ENCODE measurements at places on chromosomes 1 and 21.
A peak's percentile ranks its signal among the peaks of the same experiment; 100 is the strongest.

DNA sequence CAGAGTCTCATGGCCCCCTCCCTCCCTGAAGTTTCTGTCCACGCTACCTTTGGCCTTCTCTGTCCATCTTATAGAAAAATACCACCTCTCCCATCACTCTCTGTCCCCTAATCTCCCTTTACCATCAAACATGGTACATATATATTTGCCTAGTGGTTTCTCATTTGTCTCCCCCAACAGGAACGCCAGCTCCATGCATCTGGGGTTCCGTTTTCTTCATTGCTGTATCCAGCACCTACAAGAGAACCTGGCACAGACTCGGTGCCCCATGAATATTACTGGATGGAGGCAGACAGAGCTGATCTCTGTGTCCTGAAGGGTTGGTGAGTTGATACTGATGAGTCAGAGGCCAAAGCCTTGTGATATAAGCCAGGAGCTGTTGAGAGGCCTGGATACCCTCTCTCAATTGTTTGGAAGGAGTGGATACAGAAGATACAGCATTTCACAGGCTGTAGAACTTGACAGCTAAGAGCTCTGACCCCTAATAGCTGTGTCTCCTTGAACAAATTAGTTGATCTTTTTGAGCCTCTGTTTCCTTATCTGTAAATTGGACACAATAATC lies 21.9 kb downstream of the HEYL start:
- no peak for DNase-seq
- peaks cover 25% of the 10 kb centered on the region for H3K4me1 ChIP-seq
- no peak overlapping the region for H3K27ac ChIP-seq

GRCh38 chr21:14482165-14482564 lies 64.0 kb downstream of the SAMSN1 start:
- H3K4me3 ChIP-seq: no peak overlapping the region
- DNase-seq: no peak
- no peaks in the 10 kb centered on the region for H3K4me1 ChIP-seq
- H3K36me3 ChIP-seq: no peaks in the 10 kb centered on the region

- H3K36me3 ChIP-seq: no peaks in the 10 kb centered on the region
- no peak for DNase-seq
- no peaks in the 10 kb centered on the region for H3K4me1 ChIP-seq
- H3K27ac ChIP-seq: no peak overlapping the region
Measured at GRCh38 chr21:31282095-31282709, 61.9 kb downstream of the TIAM1 start.

DNA sequence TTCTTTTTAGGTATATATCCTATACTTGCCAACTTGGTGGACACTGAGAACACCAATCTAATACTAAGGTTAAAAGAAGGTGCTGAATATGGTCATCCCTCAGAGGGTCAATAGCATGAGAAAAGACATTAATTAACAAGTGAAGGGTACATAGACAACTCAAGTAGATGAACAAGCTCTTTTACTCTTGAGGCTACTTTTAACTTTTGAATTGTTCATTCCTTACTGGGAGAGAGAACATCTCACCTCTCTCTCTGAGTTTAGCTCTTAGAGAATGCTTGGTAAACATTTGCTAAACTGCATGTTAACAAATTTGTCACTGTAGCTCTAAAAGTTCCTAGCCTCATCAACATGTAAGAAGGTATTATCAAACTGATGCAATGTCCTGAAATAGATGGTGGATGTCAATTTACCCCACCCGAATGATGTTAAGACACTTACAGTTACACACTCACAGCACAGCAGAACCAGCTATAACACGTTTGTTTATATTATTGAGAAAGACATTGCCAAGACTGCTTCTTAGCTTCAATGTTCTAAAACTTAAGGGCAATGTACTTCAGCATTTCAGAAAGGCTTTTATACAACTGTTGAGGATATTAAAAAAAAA lies 35.9 kb downstream of the HEATR1 start:
- H3K36me3 ChIP-seq: peaks cover 56% of the 10 kb centered on the region
- H3K27ac ChIP-seq: no peak overlapping the region
- H3K4me3 ChIP-seq: no peak overlapping the region
- H3K4me1 ChIP-seq: no peaks in the 10 kb centered on the region
- no peaks in the 10 kb centered on the region for H3K27me3 ChIP-seq

GRCh38 chr1:188402986-188403385 lies 1574.2 kb downstream of the PLA2G4A start:
- no peak for DNase-seq
- no peak overlapping the region for H3K27ac ChIP-seq
- no peaks in the 10 kb centered on the region for H3K36me3 ChIP-seq
- no peak overlapping the region for H3K4me3 ChIP-seq
- no peaks in the 10 kb centered on the region for H3K27me3 ChIP-seq

DNA sequence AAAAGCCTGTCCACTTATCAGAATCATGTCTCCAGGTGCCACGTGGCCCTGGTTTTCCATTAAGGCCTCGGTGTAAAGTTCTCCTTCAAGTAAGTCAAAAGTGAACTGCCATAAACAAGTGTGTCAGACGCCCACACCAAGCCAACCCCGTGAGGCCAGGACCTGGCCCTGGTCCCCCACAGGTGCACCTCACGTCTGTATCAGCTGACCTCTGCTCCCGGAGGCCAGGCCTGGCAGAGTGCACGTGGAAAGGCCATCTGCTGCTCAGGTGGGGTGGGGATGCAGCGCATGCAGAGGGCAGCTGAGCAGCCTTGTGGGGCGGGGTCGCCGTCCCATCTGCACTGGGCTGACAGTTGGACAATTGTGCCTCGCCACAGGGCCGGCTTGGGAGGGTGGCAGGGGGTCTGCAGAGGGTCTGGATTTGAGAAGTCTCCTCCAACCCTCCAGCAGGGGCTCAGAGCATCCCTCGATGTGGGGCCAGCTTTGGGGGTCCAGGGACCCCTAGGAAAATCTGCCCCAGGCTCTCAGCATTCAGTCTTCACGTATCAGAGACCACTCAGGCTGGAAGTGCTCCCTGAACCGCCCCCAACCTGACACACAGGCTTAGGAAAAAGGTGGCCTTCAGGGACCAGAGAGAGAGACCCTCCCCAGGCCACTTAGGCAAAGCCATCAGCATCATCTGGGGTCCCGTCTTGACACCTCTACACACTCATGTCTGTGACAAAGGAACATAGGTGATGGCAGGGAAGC lies 3.0 kb downstream of the SLC19A1 start:
- no peak overlapping the region for H3K27ac ChIP-seq
- no peak overlapping the region for H3K4me3 ChIP-seq
- no peaks in the 10 kb centered on the region for H3K36me3 ChIP-seq
- H3K27me3 ChIP-seq: no peaks in the 10 kb centered on the region
- peaks cover 9% of the 10 kb centered on the region for H3K4me1 ChIP-seq

GRCh38 chr21:25639551-25640201 lies 618 bp downstream of the JAM2 start:
- no peak for DNase-seq
- no peaks in the 10 kb centered on the region for H3K27me3 ChIP-seq
- no peaks in the 10 kb centered on the region for H3K36me3 ChIP-seq
- H3K4me1 ChIP-seq: peaks cover 10% of the 10 kb centered on the region
- peak overlapping the region; percentile 88 for H3K4me3 ChIP-seq
- peak overlapping the region; percentile 46 for H3K27ac ChIP-seq

- no peak overlapping the region for H3K27ac ChIP-seq
- H3K36me3 ChIP-seq: no peaks in the 10 kb centered on the region
- H3K4me3 ChIP-seq: no peak overlapping the region
- no peaks in the 10 kb centered on the region for H3K4me1 ChIP-seq
Measured at GRCh38 chr1:218558271-218558810, 213.2 kb downstream of the TGFB2 start.

DNA sequence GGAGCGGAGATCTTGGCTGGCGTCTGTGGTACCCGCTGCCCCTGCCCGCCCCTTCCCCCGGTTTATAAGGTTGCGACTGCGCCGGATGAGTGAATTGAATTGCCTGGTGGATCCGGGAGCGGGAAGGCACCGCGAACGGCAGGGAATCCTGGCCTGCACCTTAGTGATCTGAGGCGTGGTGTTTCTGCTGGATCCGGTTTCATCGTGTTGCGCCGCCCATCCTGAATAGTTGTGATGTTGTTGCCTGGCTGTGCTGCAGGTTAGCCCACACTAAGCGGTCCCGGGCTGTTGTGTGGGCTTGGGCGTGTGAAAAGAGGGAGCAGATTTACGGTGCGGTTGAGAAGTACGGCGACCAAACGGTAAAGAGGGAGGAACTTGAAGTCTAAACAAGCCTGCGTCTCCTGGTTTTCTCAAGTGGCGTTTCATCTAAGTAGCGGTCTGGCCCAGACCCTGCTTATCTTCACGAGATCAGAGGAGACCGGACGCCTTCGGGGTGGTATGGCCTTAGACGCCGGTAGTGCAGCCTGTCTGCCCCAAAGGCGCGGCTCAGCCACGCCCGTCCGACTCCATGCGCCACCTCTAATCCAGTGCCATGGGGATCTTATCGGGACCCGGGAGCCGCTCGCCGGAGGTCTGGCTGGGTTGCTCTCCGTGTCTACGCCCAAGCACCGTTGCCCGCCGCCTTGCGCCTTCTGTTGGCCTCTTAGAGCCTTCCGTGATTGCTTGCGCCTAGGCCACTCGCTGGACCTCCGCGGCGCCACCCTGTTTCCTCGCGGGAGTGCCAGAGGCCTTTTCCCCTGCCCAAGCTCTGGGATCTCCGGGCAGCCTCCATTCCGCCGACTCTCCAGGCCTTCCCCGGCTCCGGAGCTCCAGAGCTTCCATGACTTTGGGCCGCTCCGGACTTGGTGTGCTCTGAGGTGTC lies 87.5 kb upstream of the RHOU start:
- no peak for DNase-seq
- peaks cover 26% of the 10 kb centered on the region for H3K4me1 ChIP-seq
- H3K4me3 ChIP-seq: peak overlapping the region; percentile 76
- H3K27me3 ChIP-seq: no peaks in the 10 kb centered on the region
- no peaks in the 10 kb centered on the region for H3K36me3 ChIP-seq

DNA sequence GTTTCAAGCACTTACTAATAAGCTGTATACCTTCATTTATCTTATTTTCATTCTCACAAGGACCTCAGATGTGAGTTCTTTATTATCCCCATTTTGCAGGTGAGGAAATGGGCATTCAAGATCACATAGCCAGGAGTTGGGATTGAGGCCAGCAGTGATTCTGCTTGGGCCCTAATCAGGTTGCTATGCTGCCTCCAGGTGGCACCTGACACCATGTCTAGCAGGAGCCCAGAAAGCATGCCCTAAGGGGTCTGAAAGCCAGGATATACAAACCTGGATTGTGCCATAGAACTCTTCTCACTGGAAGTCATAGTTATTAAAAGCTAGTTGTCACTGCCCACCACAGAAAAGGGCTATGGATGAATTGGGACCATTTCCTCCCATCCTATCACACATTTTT lies 61.1 kb downstream of the FYB2 start:
- H3K27ac ChIP-seq: no peak overlapping the region
- H3K4me3 ChIP-seq: no peak overlapping the region
- no peaks in the 10 kb centered on the region for H3K4me1 ChIP-seq
- no peaks in the 10 kb centered on the region for H3K36me3 ChIP-seq
- no peak for DNase-seq
- H3K27me3 ChIP-seq: no peaks in the 10 kb centered on the region

- H3K27me3 ChIP-seq: no peaks in the 10 kb centered on the region
- H3K4me3 ChIP-seq: peak overlapping the region; percentile 68
- H3K27ac ChIP-seq: no peak overlapping the region
- no peaks in the 10 kb centered on the region for H3K4me1 ChIP-seq
Measured at GRCh38 chr1:26164036-26164860, 4.5 kb downstream of the C1orf232 start.

GRCh38 chr1:248918131-248918530 lies 12.1 kb downstream of the PGBD2 start:
- no peak overlapping the region for H3K27ac ChIP-seq
- peaks cover 30% of the 10 kb centered on the region for H3K36me3 ChIP-seq
- no peak overlapping the region for H3K4me3 ChIP-seq

DNA sequence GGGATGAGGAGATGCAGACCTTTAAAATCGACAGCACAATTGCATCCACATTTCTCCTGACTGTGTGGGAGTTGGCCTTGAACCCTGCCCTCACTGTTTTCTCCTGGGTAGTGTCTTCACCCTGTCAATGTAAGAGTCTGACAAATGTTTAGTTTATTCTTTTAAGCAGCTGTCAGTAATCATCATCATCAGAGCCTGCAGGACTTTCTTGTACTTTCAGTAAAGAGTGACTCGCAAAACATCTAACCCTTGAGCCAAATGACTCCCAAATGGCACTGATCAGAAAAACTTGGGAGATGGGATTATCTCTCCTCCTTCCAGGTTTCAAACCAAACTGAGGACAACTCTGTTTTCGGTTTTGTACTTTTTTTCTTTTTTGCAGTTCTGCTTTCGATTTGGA lies 460.2 kb downstream of the KIF26B start:
- no peak overlapping the region for H3K4me3 ChIP-seq
- H3K27ac ChIP-seq: no peak overlapping the region
- no peaks in the 10 kb centered on the region for H3K4me1 ChIP-seq
- no peaks in the 10 kb centered on the region for H3K36me3 ChIP-seq
- no peaks in the 10 kb centered on the region for H3K27me3 ChIP-seq

- H3K27me3 ChIP-seq: no peaks in the 10 kb centered on the region
- no peak overlapping the region for H3K4me3 ChIP-seq
- H3K36me3 ChIP-seq: no peaks in the 10 kb centered on the region
- DNase-seq: no peak
- no peaks in the 10 kb centered on the region for H3K4me1 ChIP-seq
Measured at GRCh38 chr1:181768211-181768929, 285.1 kb downstream of the CACNA1E start.

DNA sequence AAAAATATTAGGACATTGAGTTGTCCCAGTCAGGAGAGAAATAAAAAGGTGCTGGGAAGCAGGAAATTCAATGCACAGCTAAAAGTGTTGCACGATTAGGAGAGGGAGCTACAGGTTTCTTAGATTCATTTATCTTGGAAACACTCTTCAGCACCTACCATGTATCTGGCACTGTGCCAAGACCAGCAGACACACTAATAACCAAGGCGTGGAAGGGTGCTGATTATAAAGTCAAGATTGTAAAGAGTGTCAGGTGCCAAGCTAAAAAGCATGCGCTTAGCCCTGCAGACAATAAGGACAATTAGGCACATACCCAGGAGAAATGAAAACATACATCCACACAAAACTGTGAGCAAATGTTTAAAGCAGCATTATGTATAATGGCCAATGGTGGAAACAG lies 129.9 kb downstream of the DSCAM start:
- H3K4me1 ChIP-seq: no peaks in the 10 kb centered on the region
- H3K36me3 ChIP-seq: no peaks in the 10 kb centered on the region
- DNase-seq: no peak
- H3K27me3 ChIP-seq: no peaks in the 10 kb centered on the region
- H3K4me3 ChIP-seq: no peak overlapping the region
- H3K27ac ChIP-seq: no peak overlapping the region

- H3K4me3 ChIP-seq: no peak overlapping the region
- peaks cover 8% of the 10 kb centered on the region for H3K4me1 ChIP-seq
- DNase-seq: no peak
- H3K27me3 ChIP-seq: no peaks in the 10 kb centered on the region
- no peaks in the 10 kb centered on the region for H3K36me3 ChIP-seq
Measured at GRCh38 chr1:9421533-9421873, 117.8 kb upstream of the SLC25A33 start.

- H3K36me3 ChIP-seq: no peaks in the 10 kb centered on the region
- peak within 1 kb of the TSS; percentile 77 for H3K4me3 ChIP-seq
- H3K27ac ChIP-seq: no peak within 1 kb of the TSS
- peaks cover 13% of the 10 kb centered on the region for H3K4me1 ChIP-seq
- no peaks in the 10 kb centered on the region for H3K27me3 ChIP-seq
Measured at GRCh38 chr1:77281491-77282186, at the start of gene AK5. Gene AK5, plus strand, starts transcription at chr1:77282019. Its CDS starts 295 bp downstream, at chr1:77282314.

All from thoracic aorta (tissue), 2 donors.